Transverse colon (tissue), 4 donors: ENCODE measurements at places on chromosomes 2 and 18. TPM values are rescaled to one million over a fixed set of nuclear protein-coding genes. Genes with fewer than 3 reads are reported as not detected.

DNA sequence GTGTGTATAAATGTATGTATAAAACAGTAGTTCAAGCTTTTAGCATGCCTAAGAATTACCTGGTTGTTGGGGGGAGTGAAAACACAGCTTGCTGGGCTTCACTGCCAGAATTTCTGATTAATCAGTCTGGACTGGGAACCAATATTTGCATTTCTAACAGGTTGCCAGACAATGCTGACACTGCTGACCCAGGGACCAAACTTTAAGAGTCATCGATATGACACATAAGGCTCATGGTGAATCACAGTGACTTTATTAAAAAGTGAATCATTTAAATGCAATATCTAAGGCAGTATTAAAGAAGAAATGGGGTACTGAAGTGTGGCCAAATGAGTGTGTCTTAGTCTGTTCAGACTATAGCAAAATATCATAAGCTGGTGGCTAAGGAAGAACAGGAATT, 195.9 kb upstream of the DTNA start:
- DNase-seq, result no peak

EMILIN2 gene
- total RNA-seq, result 23.7 TPM

- DNase-seq, result no peak
These were observed 45.5 kb downstream of the SLC66A2 start for GRCh38 chr18:79905993-79906392.

DNA sequence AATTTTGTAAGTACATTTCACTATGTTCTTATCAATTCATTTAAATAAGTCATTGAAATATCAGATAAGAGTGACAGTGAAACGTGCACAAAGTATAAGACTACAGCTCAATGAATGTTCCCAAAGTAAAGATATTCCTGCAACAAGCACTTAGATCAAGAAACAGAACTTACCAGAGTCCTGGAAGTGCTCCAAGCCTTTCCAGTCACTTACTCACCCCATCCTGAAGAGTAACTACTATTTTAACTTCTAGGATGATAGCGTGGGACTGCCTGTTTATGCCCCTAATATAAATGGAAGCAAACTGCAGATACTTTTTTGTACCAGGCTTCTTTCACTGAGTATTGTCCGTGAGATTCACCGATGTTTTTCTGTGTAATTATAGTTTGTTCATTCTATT, 768.9 kb downstream of the SLC4A3 start:
- DNase-seq, result no peak

DNA sequence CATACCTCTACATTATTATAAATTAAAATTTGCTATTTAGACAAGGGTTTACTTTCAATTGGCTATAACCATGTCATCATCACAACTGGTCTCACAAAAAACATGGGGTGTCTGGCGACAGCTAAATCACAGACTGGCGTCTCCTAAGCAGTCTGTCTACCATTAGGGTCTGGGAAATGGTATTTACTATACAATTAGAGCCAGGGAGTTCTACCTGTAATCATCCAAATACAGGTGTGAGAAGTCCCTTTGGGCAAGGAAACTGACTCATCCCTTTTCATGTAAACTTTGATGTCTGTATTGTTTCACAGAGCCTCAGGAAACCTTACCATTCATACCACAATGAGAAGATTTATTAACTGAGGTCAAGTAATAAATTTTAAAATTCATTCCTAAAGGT, 126.7 kb downstream of the OLA1 start:
- DNase-seq, result no peak

- DNase-seq, result no peak
These were observed 9.6 kb downstream of the CALCRL start for GRCh38 chr2:187438455-187438854.

GRCh38 chr2:17252258-17252657, 266.0 kb downstream of the RAD51AP2 start:
- DNase-seq, result no peak

HOXD12 gene
- total RNA-seq, result not detected

DNA sequence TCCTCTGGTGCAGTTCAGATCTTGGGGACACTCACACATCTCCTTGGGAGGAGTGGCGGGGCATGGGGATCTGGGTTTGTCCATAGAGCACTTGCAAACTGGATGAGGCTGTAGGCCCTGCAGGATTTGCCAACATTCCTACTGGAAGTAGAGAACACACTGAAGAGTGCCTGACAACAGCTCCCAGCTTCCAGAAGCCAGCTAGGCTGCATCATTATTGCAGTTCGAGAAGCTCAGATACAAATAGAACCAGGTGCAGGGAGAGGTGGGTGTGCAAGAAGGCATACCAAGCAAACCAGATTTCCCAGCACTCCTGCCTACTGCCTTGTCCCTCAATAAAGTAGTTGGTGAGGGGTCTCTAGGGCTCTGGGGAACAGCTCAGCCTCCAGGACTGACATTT, 52.5 kb downstream of the RHOB start:
- no peak for DNase-seq

GRCh38 chr2:58834404-58834803, 593.3 kb upstream of the FANCL start:
- no peak for DNase-seq
